NCI-H1694 treated with DMSO at 0.1 percent for 48 hours (cell line): ENCODE measurements at places on chromosomes 3 and 15.

DNA sequence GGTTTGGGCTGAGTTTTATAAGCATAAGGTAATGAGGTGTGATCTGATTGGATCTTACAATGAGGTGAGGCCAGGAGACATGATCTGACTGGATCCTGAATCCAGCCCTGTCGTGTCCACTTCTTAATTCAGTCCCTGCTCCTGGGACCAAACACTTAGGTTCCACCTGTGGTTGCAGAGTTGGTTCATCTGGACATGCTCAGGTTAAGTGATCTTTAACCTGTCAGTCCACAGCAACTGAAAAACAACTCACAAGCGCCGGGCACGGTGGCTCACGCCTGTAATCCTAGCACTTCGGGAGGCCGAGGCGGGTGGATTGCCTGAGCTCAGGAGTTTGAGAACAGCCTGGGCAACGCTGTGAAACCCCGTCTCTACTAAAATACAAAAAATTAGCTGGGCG, 679.3 kb upstream of the ALCAM start:
- no peak for DNase-seq

- no peak for DNase-seq
Measured at GRCh38 chr3:79587150-79587549, 180.6 kb downstream of the ROBO1 start.

GRCh38 chr3:51408021-51408420, 16.9 kb downstream of the RBM15B start:
- no peak for DNase-seq

DNA sequence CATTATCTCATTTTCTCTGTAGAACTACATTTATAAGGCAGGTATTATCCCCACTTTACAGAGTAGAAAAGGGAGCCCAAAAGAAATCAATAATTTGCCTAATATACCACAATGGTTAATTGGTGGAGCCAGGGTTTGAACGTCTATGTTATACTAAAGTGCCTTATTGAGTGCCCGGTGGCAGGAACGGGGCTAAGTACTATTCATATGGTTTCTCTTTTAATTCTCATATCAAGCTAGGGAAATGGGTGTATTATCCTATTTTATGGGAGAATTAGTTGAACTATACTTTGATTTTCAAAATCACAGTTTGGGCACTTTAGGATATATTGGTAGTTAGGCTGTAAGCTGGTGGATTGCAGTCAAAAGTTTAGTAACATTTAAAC, 1.5 kb downstream of the CEP97 start:
- DNase-seq, result no peak

GRCh38 chr3:159828542-159828943, 160.1 kb upstream of the IL12A start:
- DNase-seq, result peak; percentile 62

- no peak for DNase-seq
Measured at GRCh38 chr3:146050691-146051090, 110.3 kb downstream of the PLOD2 start.

DNA sequence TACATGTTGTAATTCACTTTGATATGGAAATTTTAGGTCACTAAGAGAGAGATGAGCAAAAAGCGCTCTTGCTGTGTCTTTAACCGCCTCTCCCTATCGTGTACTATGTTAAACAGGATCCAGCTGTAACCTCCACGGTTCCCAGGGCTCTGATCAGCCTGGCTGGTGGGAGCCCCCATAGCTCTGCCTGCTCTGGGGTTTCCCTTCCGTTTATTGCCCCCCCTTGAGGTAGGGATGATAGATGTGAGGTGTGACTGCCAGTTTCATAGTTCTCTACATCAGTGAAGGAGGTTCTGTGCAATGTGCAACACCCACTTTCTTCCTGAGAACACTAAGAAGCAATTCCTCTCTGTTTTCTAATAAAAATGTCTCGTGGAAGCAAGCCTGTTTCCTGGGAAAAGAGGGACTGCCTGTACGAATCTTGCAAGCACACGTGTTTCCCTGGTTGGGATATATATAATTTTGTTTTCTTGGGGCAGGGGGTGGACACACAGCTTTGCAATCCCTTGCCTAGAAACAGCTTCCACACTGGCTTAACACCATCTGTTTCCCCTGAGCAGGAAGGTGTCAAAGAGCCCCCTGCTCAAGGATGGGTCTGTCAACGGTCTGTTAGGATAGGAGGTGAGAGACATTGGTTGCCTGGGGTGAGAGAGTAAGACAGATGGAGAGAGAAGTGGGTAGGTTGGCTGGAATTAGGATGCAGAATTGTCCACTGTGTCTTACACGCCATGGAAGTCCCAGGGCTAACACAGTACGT, 23.8 kb downstream of the CORO2B start:
- no peak for DNase-seq

GRCh38 chr3:46406788-46407611, at the start of the genes CCR5AS and CCRL2:
Gene CCR5AS (minus strand): TSS chr3:46407066.
Gene CCRL2 (plus strand): TSS chr3:46407259. CDS start chr3:46408080, 821 bp downstream.
- no peak for DNase-seq

GRCh38 chr3:46845860-46846623, 17.2 kb downstream of the MYL3 start:
- peak; percentile 22 for DNase-seq

DNA sequence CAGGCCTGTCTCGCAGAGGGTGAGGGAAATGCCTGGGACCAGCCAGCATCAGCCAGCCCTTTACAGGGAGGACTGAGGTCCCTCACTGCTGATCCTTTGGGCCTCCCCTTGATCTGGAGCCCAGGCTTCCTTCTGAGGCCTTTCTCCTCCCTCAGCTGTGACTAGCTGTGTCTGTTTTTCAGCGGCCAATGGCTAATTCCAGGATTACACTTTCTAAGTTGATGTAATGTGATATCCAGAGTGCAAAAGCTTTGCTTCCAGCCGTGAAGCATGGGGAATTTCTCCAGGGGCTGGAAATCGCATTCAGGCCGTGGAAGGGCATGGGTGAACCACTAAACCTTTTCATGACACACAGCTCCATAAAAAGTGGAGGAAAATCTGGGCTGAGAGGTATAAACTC, 157.6 kb downstream of the SHQ1 start:
- no peak for DNase-seq

DNA sequence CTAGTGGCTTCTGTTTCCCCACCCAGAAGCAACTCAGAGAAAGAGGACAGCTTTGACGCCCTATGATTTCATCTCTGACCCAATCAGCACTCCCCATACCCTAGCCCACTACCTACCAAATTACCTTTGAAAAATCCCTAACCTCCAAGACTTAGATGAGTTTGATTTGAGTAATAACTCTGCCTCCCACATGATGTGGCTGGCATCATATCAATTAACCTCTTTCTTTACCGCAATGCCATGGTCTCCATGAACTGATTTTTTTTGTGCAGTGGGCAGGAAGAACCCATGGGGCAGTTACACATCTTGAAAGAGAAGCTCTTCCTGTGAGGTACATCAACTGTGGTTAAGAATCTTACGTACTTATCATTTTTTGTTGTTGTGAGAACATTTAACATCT, 25.5 kb upstream of the APOD start:
- no peak for DNase-seq

- no peak for DNase-seq
Measured at GRCh38 chr3:129233538-129233937, 15.9 kb upstream of the COPG1 start.

DNA sequence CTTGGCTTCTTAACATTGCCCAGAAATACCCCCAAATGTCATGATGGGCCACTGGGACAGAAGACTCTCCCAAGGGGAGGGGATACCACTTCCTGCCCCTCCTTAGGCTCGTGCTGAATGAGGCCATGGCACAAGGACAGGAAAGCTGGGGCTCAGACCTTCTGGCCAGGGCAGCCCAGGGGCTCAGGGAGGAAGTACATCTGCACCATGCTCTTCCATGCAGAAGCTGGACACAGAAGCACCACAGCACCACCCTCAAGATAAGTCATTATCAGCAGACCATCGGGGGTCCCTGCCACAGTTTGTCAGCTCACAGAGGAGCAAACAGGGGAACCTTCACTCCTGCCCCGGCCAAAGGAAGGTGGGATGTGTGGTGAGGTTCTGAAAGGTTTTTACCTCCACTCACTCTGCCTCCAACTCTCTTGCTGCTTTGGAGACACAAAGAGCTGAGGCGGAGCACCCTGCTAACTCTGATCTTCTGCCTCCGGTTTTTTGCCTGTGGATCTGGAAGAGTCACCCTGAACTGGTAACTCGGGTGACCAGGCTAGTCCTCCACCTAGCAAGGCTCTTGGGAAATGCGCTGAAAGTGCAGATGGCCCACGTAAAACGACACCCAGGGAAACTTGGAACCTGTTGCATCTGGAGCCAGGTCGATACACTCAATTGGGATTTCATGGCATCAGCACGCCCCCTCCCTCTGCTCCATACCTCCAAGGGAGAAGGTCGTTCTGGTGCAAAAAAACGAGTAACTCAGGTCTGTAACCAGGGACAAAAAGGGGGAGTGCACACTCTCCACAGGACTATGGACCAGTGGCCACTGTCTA, 8.3 kb downstream of the BMF start:
- DNase-seq, result no peak

DNA sequence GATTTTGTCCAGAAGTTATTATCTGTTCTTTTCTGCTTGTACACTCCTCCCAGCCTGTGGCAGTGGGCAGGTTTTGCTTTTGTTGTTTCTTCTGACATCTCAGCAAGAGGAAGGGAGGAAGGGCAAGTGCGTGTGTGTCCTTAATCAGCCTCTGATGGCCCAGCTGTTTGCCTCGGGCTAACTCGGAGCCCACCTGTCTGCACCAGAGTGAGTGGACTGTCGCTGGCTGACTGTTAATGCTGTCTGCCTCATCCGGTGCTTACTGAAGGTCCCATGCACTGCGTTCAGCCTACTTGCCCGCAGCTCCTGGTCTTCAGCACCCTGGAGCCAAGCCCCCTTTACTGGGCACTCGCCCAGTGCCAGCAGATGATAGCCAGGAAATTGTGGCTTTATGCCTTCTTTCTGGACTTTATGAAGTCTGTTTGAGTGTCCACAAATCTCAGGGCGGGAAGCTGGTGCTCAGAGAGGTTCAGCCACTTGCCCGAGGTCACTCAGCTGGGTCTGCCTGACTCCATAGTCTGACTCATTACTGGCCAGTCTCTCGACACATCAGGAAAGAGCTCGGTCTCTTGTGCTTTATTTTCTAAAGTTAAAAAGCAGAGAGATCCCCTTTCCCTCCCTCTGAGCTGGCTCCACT, 89.5 kb downstream of the CHRNA7 start:
- no peak for DNase-seq

- peak; percentile 39 for DNase-seq
Measured at GRCh38 chr15:40098489-40099261, 10.0 kb downstream of the BMF start.

DNA sequence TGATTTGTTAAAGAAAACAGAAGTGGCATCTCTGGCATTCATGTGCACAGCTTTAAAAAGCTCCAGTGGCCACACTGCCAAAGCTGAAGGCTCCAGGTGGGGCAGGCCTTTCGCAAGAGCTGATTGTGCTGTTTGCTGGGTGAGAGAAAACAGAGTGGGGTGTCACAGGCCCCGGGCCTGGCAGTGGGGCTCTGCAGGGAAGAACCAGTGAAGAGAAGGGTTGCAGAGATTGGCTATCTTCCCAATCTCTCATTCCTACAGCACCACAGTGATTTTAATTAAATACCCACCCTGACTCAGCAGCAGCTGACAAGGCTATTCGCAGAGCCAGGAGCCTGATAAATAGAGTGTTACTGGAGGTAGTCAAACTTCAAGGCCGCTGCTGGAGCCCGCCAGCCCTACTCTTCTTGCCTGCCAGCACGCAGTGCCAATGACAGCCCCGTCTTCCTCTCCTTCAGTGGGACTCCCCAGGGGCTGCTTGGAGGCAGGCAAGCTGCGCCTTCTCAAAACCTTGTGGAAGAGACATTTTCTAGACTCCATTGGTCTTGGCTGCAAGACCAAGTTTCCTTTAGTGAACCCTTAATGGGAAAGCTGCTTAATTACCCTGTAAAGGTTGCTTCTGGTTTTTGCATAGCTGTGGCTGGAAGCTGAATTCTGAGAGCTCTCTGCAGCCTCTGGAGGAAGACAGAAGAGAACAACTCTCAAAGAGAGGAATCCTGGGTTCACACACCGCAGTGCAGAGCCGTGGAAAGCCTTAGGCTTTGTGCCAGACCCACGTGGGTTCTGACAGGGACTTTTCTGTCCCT, 225.8 kb upstream of the SLCO3A1 start:
- no peak for DNase-seq

GRCh38 chr3:160390565-160391138, 8.4 kb downstream of the IFT80 start:
- no peak for DNase-seq

- DNase-seq, result no peak
Measured at GRCh38 chr3:126519506-126520455, 2.2 kb upstream of the UROC1 start.

- no peak for DNase-seq
Measured at GRCh38 chr3:142270407-142270806, 45.0 kb upstream of the GK5 start.

- DNase-seq, result peak; percentile 79
Measured at GRCh38 chr3:189270248-189270832, 98.6 kb downstream of the TPRG1 start.

DNA sequence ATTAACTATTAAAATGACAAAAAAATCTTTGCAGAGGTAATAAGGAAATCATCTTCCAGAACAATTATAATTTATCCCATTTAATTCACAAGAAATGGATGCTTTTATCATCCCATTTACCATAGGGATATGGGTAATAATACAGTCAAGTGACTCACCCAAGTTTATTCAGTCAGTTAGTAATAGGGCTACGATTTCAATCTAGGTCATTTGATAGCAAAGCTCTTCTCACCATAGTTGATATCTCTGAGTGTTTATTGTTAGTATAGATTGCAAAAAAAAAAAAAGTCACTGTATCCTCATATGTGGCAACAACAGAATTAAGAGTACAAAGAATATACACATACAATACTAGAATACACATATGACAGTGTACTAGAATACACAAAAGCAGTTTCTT, 797.1 kb downstream of the ROBO1 start:
- DNase-seq, result no peak

DNA sequence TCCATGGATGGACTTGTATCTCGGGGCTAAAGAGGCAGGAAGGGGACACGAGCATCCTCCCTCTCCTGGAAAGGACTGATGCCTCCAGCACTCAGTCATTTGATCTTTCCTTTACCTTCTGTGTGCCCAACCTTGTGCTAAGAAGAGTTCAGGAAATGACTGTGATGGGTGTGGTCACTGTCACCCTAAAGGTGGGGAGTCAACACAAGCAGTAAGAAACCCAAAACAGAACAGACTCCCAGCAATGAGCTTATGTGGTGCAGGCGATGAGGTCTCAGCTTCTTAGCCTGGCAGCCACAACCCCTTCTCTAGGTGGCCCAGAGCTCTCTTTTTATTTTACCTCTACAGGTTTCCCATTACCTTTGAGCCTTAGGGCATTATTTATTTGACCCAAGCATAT, 3.8 kb downstream of the MPI start:
- DNase-seq, result no peak

DNA sequence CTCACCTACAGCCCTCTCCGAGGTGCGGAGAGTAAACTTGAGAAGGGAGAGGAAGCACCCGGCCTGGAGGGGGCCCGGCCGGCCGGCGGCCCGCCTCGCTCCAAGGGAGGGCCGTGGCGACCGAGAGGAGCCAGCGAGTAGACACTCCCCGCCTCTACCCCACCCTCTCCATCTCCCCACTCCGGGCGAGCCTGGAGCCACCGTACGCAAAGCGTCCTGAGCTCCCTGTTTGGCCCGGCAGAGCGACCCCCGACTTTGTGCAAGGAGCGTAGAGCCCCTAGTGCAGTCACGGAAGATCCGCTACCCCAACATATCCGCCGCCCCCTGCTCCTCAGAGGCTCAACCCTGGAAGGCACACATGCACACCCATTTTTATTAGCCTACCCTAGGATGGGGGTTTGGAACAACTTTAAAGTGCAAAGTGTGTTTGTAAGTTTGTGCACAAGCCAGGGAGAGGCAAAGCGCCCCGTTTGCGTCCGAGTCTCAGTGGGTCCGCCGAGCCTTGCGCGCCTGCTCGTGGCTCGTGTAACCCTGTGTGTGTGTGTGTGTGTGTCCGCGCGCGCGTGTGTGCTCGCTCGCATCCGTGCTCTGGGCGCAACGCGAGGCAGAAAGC, 508 bp upstream of the SMAD6 start:
- no peak for DNase-seq
